ENCODE measurements at places on chromosomes 11 and 22.

DNA sequence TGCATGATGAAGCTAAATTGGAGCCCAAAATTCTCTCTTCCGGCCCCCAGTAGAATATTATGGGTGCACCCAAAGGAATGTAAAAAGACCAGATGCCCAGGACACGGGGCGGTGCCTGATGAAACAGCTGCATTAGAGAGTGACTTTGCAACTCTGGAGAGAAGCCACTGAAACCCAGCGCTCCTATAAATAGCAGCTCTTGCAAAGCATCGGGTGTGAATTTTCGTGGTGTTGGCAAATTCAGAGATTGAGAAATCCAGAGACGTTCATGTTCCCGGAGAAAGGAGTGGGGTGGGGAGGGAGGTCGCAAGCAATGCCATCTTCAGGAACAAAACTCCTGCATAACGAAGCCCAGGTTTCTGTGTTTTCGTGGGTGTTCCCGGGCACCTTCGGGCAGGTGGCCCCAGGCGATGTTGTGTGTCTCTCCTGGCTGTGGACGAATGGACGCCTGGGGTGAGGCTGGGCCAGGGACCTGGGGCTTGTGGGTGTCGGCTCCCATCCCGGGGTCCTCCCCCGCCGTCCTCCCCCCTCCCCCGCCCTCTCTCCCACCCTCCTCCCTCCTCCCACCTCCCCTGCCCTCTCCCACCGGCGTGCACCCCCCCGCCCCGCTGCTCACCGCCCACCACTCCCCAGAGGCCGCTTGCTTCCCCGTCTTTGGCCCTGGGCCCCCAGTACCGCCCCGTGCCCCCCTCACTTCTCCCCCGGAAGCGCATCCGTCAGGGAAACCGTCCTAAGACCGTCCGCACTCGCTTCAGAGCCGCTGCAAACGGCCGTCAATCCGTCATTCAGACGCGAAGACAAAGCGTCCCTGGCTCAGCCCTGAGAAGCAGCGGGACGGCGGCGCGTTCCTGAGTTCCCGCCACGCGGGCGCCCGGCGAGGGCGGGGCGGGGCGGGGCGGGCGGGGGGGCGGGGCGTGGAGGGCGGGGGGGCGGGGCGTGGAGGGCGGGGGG lies 26.7 kb upstream of the TOLLIP start:
- DNase-seq = no peak

- DNase-seq = no peak
Measured at GRCh38 chr11:122439866-122440810, 215.4 kb upstream of the UBASH3B start.

- no peak for DNase-seq
Measured at GRCh38 chr22:33898121-33898520, 22.2 kb downstream of the LARGE1 start.

GRCh38 chr11:92137747-92138146 lies 86.9 kb upstream of the FAT3 start:
- no peak for DNase-seq

DNA sequence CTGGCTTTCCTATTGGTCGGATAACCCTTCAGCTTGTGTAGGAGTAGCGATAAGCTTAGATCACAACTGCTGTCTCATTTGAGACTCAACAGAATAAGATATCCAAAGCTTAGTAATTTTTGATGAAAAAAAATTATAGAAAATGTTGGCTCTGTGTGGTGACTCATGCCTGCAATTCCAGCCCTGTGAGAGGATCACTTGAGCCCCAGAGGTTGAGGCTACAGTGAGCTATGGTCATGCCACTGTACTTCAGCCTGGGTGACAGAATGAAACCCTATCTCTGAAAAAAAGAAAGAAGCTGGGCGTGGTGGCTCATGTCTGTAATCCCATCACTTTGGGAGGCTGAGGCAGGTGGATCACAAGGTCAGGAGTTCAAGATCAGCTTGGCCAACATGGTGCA lies 55.6 kb upstream of the RRM1 start:
- no peak for DNase-seq

- DNase-seq = no peak
Measured at GRCh38 chr11:134252346-134253187, 585 bp downstream of the THYN1 start.

DNA sequence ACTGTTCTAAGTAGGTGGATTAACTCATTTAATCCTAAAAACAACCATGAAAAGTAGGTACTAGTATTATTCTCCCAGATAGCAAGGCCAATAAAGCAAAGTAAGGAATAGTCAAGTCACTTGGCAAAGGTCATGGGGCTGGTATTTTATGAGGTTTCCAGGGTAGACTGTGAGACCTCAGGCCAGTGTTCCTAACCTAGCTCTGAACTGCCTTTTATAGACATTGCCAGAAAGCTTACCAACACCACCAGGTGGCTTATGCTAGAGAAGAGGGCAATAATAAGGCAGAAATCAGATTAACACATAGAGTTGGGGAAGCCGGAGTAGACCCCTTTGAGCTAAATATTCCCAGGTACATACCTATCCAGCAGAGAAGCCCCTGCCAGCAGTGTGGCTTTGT lies 490.9 kb upstream of the TENM4 start:
- no peak for DNase-seq

DNA sequence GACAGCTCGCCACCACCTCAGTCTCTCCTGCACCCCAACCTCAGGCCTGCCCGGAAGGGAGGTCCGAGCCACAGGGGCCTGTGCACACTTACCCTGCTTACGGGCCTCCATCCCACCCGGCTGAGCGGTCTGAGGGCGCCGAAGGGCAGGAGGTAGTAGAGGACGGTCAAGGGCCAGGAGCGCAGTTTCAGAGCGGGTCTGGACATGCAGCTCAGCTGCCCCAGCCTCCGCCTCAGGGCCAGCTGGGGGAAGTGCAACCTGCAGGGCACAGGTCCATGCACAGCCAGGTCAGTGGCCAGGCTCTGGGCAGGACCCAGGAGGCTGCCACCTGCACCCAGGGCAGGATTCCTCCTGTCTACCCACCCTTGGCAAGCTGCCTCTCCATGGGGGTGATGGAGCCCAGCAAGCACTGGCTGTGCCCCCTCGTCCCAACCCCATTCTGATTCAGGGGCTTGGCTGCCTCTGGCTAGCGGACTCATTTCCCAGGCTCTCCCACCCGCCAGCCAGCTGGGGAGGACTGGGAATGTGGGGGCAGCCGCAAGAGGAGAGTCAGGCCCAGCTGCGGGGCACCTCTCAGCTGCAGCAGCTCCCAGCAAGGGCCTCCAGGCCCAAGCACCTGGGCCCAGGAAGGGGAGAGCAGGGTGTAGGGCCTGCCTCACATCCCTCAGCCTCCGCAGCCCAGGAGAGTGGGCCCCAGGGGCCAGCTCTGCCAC lies 38.3 kb downstream of the PISD start:
- no peak for DNase-seq

- no peak for DNase-seq
Measured at GRCh38 chr11:67642173-67643120, 2.9 kb upstream of the TBX10 start.

DNA sequence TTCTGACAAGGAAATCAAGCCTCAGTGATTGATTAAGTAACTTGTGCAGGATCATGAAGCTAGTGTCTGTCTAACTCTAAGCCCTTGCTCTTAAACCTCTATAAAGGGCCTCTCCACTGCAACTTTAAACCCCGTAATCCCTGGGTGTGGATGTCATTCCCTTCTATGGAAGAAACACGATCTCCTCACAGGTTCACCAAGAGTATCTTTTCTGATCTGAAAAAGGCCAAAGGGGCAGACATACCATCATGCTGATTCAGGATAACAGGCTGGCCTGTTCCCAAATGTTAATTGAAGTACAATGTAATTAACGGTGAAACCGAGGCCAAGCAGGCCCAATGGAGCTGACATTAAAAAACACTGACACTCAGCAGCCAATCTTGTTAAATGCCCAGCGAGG lies 17.1 kb downstream of the TTC12 start:
- DNase-seq = no peak

GRCh38 chr11:134406264-134407185 lies 5.5 kb downstream of the B3GAT1 start:
- DNase-seq = no peak

DNA sequence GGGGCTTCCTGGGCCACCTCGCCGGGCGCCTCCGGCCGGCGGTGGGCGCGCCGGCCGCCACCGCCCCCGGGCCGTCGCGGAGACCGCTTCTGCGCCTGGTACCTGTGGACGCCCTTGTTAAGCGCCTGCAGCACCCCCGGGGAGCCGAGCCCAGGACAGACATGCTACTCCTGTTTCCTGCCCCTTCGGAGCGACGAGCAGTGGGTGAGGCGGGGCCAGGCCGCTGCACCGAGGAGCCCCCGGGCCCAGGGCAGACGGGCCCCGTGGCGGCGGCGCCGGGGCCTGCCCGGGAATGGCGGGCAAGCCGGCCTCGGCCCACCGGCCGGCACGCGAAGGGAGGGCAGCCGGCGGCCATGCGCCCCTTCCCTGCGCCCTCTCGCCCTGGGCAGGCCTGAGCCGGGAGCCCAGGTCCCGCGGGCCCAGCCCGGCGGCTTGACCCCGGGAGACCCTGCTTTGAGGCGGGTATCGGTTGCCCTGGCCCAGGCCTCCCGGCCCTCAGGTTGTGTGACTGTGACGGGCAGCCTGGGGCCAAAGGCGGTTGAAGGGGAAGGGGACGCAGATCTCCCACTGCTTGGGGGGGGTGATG lies 789 bp upstream of the KDM2A start:
- peak; percentile 34 for DNase-seq

GRCh38 chr11:44199298-44199697 lies 103.8 kb downstream of the EXT2 start:
- no peak for DNase-seq

GRCh38 chr11:100805506-100806199 lies 118.6 kb downstream of the ARHGAP42 start:
- DNase-seq = no peak

DNA sequence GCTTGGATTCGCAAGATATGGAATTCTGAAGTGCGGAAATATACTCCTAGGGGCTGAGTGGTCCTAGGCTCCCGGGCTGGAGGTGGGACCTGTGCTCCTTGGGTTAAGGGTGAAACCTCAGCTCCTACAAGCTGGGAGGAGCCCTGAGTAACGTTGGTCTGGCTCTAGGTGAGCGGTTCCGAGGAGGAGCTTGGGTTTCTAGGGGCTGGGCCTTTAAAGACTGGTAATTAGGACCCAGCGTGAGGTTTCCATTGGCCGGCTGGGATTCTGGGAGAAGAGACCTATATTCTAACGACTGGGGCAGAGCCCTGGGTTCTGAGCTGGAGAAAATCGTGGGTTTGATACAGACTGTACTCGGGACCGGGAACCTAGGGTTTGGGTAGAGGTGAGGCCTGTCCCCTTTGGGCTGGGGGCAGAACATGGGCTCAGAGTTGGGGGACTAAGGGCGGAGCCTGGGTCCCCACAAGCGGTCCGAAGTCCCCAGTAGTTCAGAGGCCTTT lies 882 bp upstream of the MAP4K2 start:
- no peak for DNase-seq

DNA sequence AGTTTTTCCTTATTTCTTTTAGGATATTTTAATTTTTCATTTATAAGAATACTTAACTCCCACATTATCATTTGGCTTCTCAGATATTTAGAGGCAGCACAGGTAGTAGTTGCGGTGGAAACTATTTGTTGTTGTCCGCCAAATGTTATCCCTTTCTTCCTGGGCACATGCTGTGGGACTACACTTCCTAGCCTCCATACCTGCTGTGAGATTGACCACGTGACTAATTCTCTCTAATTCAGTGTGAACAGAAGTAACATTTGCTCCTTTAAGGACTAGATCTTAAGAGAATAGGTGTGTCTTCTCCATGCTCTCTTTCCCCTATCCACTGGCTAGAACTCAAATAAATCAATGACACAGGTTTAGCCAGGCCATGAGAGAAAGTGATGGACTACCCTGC lies 136.5 kb downstream of the ATG16L2 start:
- DNase-seq = no peak

GRCh38 chr11:92458486-92458885 lies 233.9 kb downstream of the FAT3 start:
- no peak for DNase-seq

- no peak for DNase-seq
Measured at GRCh38 chr11:59574932-59575502, 40.6 kb downstream of the OSBP start.

DNA sequence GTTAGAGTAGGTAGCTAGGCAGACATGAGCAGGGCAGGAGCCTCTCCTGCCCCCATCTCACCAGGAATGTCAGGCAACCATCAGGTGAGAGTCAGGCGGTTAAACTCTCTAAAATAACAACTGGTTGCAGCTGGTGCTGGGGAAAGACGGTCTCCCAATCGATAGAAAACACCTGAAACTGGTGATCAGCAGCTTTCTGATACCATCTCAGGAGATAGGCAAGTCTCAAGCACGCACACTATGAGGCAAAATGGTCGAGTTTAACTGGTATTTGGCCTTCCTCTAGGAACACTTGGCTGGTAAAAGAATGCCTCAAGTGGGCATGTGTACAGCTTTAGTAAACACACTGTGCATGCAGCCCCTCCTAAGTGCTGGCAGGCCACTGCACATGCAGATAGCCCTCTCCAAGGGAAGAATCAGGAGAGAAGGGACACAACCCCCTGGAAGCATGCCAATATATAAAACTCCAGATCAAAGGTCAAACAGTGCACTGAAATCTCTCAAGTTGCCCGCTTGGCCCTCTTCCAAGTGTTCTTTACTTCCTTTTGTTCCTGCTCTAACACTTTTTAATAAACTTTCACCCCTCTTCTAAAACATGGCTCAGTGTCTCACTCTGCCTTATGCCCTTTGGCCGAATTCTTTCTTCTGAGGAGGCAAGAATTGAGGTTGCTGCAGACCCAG lies 88.7 kb downstream of the USP35 start:
- DNase-seq = no peak

GRCh38 chr11:121451178-121451985 lies 732 bp upstream of the SORL1 start:
- DNase-seq = no peak

- no peak for DNase-seq
Measured at GRCh38 chr11:111155021-111155420, 90.5 kb upstream of the POU2AF2 start.

GRCh38 chr22:47811971-47812370 lies 1049.5 kb downstream of the TBC1D22A start:
- DNase-seq = no peak

GRCh38 chr11:20608934-20609333 lies 9.5 kb downstream of the SLC6A5 start:
- no peak for DNase-seq

- no peak for DNase-seq
Measured at GRCh38 chr11:73154178-73154577, 12.1 kb upstream of the FCHSD2 start.

GRCh38 chr11:36390963-36391471 lies 94.9 kb downstream of the PRR5L start:
- no peak for DNase-seq

- no peak for DNase-seq
Measured at GRCh38 chr11:67420147-67420645, 4.7 kb downstream of the CARNS1 start.

GRCh38 chr11:2584434-2584811 lies 115.4 kb downstream of the KCNQ1OT1 start:
- DNase-seq = no peak

DNA sequence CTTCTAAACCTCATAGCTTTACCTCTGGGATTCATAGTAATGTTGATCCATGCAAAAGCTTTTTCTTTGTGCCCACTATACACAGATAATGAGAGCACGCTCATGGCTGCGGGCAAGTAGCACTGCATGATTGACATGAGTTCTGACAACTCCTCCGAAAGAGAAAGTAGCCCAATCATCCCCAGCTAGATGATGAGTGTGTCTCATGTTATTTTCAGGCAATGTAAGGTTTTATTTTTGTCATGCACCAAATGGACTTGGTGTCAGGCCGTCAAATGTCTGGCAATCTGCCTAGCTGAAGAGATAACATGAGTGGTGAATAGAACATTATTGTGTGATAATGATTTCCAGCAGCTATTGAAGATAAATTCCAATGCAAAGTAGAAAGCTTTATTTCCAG lies 662.6 kb downstream of the NTM start:
- DNase-seq = no peak

GRCh38 chr11:108975641-108976071 lies 310.8 kb downstream of the DDX10 start:
- no peak for DNase-seq

GRCh38 chr22:40436505-40437431 lies 66.4 kb downstream of the SGSM3 start:
- peak; percentile 27 for DNase-seq
